ENCODE measurements at places on chromosomes 1 and 21. TPM values are rescaled to one million over a fixed set of nuclear protein-coding genes. Genes with fewer than 3 reads are reported as not detected.

- no peak for DNase-seq
These were observed 28.5 kb upstream of the H3-3A start for GRCh38 chr1:226033991-226034390.

Gene KRTAP20-3
- not detected for total RNA-seq

Gene LCE6A
- total RNA-seq = not detected

DNA sequence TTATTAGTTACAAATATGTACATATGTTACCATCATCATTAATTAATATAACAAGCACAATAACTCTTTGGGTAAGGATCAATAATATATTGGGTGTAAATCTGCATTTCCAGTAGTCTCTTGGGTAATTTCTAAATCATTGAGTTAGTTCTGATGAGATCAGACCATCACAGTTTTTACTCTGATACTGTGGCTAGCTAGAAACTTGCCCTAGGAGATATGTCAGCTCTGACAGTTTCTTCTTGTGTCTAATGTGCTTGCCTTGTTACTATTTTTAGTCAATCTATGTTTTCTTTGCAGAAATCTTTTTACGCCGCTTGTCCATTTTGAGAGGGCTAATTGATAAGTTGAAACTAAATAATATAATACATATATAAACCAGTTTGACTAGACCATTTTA lies 285.6 kb upstream of the ST6GALNAC5 start:
- no peak for DNase-seq

- no peak for DNase-seq
These were observed 27.5 kb downstream of the COL6A1 start for GRCh38 chr21:46008893-46009621.

- DNase-seq = no peak
These were observed 49.3 kb downstream of the RAB3GAP2 start for GRCh38 chr1:220222939-220223338.

GRCh38 chr1:116739371-116740012 lies 14.7 kb upstream of the CD2 start:
- no peak for DNase-seq

GRCh38 chr1:236204656-236205055 lies 62.3 kb downstream of the GPR137B start:
- DNase-seq = peak; percentile 37

DNA sequence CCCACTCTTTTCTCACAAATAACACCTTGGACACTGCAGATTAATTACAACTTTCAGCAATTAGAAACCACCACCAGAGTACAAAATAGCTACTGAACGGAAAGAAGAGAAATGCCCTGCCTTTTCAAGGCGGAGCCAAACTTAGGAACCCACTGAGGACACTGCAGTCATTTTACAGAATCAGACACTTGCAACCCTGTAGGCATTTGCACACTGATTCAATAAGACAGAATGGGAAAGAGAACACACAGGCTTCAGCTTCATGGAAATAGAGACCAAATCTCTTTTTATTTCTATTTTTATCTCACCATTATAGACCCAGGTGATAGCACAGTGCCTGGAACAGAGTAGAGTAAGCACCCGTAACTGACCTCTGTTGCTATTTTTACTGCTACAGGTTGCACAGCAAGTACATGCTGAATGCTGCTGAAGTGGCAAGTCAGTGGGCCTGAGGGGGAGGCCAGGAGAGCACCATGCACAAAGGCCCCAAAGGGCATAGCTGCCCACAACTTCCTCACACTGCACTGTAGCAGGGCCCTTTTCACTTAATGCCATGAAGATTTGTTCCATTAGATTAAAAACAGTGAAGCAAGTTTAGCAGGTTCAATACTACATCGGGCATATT lies 50.7 kb upstream of the EDARADD start:
- DNase-seq = no peak

Gene SPRR5
- total RNA-seq = not detected

DNA sequence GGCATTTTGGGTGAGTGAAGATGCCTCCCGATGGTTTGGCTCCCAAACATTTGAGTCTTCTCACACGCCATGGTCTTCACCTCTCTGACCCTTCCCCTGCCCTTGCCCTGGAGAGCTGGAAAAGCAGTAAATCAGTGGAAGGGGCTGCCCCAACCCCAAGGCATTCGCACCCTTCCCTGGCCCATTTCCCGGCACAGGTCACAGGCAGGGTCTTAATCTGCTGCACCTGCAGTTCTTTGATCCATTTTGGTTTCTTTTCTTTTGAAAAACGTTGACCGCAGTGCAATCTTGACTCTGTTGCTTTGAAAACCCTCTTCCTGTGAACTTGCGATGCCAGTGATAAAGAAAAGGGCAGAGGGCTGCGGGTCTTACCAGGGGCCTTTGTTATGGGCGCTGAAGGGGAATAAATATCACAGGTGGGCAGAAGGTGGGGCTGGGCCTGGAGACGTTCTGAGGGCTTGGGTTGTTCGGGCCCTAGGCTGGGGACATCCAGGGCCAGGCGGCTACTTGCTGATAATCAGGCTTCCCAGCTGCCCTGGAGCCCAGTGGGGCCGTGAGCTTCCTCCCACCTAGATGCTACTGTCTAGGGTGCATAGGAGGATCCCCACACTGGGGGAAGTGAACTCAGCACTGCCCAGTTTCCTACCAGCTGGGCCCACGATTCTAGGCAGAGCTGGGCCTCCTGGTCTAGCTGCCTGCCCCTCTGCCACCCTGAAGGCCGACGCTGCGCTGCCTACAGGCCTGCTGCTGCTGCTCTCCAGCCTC lies 38.6 kb upstream of the EPS8L3 start:
- DNase-seq = no peak

DNA sequence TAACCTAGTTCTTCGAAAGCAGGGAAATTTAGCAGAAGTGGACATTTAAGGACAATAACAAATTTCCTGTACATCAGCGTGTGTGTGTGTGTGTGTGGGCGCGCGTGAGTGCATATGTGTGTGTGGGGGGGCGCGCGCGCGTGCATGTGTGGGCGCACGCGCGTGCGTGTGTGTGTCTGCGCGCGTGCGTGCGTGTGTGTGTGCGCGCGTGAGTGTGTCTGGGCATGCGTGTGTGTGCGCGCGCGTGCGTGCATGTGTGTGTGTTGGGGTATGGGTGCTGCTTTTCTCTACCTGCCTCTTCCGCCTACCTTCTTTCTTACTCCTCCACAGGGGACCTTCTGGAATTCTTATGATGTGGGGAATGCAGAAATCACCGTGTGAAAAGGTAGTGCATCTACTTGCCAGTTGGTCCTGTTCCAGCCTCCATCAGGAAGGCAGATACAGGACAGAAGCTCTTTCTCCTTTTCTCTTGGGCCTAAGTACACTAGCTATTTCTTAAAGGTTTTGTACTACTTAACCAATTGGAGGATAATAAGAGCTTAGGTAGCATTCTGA lies 165.4 kb upstream of the KCNK2 start:
- no peak for DNase-seq

DNA sequence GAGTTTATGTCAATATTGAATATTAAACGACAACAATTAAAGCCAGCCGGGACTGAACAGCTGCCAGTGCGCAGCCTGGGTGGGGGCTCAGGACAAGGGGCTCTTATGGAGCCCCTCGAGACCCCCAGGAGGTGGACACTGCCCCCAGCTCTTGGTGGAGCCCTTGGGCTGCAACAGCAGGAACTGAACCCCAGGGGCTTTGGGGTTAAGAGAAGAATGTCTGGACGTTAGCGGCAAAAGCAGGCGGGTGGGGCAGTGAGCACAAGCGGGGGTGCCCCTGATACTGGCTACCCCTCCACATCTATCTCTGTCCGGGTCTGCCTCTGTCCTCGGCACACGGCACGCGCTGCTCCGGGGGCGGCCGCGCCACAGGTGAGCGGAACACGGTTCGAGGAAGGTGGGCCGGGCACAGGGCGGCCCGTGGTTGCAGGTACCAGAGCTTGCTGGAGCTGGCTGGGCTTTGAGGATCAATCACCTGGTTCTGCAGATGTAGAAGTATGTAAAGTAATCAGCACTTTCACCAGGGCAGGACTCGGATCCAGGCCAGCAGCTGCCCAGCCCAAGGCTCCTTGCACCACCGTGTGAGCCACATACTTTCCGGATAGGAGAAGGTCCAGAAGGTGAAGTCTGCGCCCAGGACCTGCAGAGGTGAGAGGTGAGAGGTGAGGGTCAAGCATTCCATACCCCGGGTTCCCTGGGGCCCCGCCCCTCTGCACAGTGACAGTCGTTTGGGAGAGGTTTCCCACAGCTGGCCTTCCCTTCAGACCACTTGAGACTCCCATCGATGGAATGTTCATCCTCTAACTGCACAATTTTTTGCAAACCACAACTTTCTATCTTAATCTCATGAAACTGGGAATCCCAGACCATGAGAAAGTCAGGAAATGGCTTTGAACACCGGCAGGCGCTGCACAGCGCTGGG lies 12.4 kb upstream of the POFUT2 start:
- DNase-seq = no peak

DNA sequence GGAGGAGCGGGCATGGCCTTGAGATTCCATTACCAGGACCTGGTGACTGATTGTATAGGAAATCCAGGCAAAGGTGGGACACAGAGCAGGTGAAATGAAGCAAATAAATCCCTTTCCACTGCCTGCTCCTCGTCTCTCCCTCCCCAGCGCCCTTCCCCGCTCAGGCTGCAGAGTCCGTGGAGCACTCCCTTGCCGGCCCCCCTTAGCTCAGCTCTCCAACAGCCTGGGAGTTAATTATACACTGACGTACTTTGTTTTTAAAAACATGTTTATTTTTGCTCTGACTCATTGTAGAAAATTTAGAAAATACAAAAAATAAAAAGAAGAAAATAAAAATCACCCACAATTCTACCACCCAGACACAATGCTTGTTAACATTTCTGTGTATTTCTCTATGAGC lies 61.7 kb downstream of the LGR6 start:
- no peak for DNase-seq

DNA sequence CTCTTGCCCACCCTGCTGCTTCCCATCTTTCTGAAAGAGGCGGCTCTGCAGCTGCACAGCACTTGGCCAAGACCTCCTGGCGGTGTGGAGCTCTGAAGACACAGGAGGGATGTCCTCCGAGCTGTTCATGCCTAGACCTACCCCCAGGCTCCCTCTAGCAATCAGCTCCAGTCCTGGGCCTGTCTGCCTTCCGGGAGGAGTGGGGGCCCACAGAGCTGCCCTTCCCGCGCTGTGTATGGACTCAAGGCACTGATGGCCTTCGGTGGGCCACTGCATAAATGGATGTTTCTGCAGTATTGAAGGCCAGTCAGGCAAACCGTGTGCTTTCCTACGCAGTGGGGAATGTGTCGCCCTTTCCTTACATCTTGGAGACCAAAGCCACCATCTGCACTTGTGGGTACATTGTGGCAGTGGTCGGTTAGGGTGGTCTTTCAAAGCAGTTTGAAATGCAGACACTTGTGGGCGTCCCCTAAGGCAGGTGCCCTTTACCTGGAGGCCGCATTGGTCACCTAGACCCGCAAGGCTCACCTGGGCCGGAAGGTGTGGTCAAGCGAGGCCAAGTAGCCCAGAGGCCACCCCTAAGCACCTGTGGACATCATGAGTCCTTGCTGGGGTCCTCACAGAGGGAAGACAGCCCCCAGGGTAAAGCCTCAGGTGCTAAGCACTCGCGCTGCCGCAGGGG lies 912 bp upstream of the PKNOX1 start:
- DNase-seq = no peak

DNA sequence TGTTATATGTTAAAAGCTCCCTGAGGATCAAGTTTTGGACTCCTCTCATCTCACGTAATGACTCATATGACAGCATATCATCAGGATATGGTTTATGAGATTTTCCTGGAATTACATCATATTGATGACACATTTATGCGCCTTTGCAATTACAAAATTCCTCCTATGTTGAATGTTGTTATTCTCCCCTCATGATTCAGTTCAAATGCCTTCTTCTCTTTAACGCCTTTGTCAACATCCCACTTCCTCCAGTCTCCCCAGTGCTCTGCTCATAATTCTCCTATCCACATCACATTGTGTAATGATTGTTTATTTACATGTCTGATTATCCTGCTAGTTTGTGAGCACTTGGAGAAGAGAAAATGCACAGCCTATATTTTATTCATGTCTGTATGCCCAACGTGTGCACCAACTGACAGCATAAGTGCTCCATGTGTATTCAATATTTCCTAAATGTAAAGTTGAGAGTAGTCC lies 80.9 kb upstream of the BACH1 start:
- DNase-seq = peak; percentile 100

GRCh38 chr1:176559474-176559873 lies 96.5 kb downstream of the PAPPA2 start:
- no peak for DNase-seq

DNA sequence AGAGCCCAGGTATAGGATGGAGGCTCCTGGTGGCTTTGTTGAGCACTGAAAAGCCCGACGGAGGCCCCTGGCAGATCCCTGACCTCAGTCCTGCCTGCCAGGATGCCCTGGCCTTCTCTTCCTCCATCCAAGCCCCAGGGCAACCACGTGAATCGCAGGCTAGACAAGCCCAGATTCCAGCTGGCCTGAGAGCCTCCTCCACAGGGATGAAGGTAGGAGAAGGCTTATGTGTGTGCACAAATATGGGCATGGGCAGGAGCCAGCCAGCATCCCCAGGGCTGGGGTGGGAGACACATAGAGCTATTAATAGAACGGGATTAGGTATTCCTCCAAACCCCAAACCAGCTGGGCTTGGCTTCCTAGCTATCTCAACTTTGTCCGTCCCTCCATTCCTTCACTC lies 4.0 kb upstream of the EXTL1 start:
- DNase-seq = no peak

Gene SARS1
- 521 TPM for total RNA-seq

- DNase-seq = no peak
These were observed 221.4 kb downstream of the PTPRU start for GRCh38 chr1:29457496-29458368.

- no peak for DNase-seq
These were observed 206.1 kb downstream of the KAZN start for GRCh38 chr1:14804626-14805025.

GRCh38 chr1:57492586-57493226 lies 68.8 kb upstream of the DAB1 start:
- DNase-seq = no peak

Gene PRELP
- not detected for total RNA-seq

Gene KRTAP6-3
- total RNA-seq = not detected

Gene ANXA9
- 0.90 TPM for total RNA-seq

- no peak for DNase-seq
These were observed 227.2 kb downstream of the CAMTA1 start for GRCh38 chr1:7012461-7012924.

Gene GORAB
- 6.1 TPM for total RNA-seq

Gene SPRR2F
- not detected for total RNA-seq

GRCh38 chr1:12464598-12465056 lies 153.4 kb downstream of the DHRS3 start:
- DNase-seq = peak; percentile 42

GRCh38 chr1:219629296-219629880 lies 16.5 kb upstream of the ZC3H11B start:
- DNase-seq = no peak

DNA sequence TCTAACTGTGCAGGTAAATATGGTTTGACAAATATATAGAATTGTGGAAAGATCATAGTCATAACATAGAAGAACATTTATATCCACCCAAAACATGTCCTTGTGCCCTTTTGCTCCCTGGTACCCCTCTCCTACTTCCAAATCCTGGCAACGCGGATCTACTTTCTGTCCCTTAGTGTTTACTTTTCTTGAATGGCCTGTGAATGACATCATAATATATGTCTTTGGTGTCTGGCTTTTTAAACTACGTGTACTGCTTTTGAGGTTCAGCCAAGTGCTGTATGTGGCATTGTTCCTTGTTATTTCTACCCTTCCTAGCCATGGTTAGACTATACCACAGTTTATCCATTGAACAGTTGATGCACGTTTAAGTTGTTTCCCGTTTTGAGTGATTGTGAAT lies 155.6 kb downstream of the SDCCAG8 start:
- no peak for DNase-seq

- DNase-seq = no peak
These were observed 10.5 kb downstream of the AIM2 start for GRCh38 chr1:159066108-159066507.

- DNase-seq = no peak
These were observed 15.9 kb upstream of the GPR25 start for GRCh38 chr1:200856716-200857357.

Data from bronchial epithelial cell (primary cell).